ENCODE measurements at places on chromosomes 11 and 22.

GRCh38 chr22:17860220-17860965 lies 86.1 kb upstream of the BID start:
- no peak for DNase-seq

DNA sequence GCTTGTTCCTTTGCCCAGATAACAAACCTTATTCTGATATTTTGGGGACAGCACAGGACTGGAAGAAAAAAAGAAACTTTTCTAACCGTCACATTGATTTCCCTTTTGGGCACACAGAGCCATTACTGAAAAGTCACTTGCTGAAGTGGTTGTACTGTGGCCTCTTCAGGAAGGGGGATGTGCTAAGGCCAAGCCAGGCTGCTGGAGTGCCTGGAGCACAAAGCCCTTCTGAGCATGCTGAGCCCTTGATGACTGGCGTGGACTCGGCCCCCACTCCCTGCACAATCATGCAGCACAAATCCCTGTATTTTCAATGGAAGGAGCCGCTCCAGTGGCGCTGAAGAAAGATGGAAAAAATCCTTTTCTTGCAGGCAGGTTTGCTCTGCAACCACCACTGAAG lies 164.2 kb downstream of the NTM start:
- no peak for DNase-seq

DNA sequence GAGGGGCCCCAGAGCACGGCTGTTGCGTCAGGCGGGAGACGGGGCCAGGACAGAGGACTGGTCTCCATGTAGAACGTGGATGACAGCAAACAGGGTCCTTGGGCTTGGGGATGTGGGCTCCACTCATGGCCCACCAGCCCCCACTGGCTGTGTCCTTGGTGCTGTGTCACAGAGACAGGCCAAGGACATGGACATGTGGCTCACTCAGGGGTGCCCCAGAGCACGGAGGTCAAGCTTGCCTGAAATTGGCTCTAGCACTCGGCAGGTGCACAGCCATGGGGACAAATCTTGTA lies 14.4 kb downstream of the FADS2 start:
- no peak for DNase-seq

DNA sequence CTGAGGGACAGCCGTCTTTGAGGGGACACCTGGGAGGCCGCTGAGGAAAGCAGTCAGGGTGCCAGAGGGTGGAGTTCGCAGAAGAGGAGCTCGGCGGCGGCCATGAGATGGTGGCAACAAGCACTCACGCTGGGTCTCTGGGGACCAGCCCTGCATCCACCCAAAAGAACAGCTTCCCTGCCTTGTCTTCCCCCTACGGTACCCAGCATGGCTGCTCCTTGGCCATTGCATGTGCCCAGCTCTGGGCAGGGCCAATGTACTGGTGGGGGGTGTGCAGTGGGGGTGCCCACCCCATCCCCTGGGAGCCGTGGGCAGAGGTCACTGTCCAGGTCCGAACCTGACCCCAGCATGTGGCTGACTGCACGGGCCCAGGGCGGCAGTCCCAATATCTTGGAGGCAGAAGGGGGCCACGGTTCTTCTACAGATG lies 42.3 kb downstream of the OSBPL5 start:
- DNase-seq, result no peak

GRCh38 chr11:61680622-61681221 lies 531 bp downstream of the DAGLA start:
- no peak for DNase-seq

GRCh38 chr11:64762277-64762673 lies 2.5 kb upstream of the PYGM start:
- no peak for DNase-seq

- DNase-seq, result no peak
These were observed 3.5 kb upstream of the KRTAP5-9 start for GRCh38 chr11:71544525-71545214.

- no peak for DNase-seq
These were observed 104.7 kb downstream of the TBC1D22A start for GRCh38 chr22:46867106-46867505.

- DNase-seq, result no peak
These were observed 84.7 kb downstream of the MAML2 start for GRCh38 chr11:96257972-96258934.

DNA sequence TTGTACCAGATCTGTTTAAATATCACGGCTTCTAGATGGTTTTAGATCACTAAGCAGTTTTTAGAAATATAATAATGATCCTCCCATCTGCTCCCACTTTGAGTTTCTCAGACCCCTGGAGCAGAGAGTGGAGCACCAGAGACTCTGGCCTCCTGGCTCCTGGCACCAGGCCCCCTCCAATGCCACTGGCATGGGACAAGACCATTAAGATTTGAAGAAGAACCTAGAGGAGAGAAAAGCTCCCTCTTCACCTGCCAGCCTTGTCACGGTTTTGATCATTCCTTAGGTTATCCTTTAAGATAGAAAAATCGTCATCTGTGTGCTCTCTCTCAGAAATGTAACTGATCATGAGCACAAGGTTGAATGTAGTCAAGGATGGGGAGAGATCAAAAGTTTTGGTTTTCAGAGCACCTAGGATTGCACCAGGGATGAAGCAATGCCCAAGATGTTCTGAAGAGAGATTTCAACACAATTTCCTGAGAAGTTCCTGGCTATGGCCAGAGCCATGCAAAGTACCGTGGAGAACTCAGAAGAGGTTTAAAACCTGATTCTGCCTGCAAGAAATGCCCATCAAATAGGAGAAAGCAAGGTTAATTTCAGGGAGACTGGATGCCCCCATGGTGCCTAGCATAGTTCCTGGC lies 22.2 kb downstream of the IL10RA start:
- no peak for DNase-seq

DNA sequence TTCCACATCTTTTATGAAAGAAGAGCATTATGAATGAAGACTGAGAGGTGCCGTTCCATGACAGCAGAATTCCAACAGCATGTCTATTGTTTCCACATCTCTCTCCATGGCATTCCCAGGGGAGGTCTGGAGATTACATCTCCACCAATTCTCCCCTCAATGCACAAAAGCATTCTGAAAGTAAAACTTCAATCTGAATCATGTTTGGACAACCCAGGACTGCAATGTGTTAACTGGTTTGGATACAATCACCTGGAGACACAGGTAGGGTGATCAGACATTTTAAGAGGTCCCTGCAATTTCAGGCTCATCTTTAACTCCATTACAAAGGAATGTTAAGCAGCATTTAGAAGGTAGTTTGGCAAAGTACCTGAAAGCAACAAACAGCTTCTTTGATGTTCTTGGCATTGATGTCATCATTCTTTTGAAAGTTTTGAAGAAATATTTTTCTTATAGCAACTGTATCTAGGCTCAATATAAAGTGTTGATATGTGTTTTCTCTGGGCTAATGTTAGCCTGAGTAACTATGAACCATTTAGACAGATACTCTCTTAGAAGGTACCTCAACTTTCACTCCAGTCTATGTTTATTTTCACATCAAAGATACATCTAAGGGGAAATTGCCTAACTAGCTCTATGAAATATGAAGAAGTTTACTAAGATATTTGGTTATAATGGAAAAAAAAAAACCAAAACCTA lies 181.4 kb upstream of the MTMR2 start:
- DNase-seq, result no peak

DNA sequence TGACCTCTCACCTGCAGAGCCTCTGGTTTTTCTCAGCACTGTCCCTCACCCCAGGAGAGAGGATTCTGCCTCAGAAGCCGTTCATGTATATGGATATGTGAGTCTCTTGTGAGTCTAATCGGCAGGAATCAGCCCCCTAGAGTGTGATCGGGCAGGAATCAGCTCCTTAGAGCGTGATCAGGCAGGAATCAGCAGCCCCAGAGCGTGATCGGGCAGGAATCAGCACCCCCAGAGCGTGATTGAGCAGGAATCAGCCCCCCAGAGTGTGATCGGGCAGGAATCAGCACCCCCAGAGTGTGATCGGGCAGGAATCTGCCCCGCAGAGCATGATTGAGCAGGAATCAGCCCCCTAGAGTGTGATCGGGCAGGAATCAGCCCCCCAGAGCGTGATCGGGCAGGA lies 80.0 kb upstream of the EIF3D start:
- no peak for DNase-seq

DNA sequence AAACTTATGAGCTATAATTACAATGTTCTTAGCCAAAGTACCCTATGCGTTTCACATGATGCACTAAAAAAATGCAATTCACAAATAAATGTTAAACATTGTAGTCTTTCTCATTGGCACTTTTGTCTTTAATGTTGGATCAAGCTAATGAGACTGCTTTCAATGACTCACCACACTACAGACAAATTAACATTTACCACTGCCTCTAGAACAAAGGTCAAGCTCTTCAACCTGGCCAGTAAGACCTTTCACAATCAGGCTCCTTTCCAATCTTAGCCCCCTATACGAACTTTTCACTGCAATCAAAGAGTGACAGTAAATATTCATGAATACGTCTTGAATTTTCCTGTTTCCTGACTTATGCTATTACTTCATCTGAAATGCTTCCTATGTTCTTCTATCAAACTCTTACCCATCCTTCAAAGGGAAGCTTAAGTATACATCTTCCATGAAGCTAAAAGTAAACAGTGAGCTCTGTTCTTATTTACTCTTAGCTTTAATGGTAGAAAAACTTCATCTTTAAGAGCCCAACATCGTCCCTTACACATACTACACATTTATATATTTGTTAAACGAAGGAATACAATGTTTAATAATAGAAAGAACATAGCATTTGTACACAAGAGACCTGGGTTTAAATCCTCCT lies 326.6 kb upstream of the PITPNB start:
- no peak for DNase-seq

- DNase-seq, result no peak
These were observed 33.1 kb downstream of the C11orf58 start for GRCh38 chr11:16771350-16772140.

DNA sequence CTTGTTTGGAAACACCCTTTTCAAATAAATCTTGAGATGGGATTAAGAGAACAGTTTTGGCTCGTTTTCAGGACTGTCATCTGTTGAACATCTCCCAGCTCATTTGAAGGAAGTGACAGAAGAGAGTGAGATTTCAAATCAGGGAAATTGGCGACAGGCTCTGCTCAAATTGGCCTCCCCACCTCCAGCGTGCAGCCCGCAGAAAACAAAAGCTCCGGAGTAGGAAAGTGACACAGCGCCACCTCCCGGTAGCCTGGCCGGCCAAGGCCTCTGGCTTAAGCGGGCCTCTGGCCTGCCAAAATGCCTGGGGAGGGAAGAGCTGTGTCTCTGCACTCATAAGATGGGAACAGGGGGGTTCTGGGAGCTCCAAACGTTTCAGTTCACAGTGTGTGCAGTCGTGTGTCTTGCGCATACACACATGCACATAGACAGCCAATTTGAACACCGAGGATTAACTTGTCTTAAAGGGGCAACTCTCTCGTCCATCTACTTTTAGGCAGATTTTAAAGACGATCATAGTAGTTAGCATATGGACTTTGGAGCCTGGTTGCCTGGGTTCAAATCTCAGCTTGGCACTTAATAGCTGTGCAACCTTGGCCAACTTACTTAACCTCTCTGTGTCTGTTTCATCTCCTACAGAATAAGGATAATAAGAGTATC lies 132.7 kb upstream of the RCN1 start:
- no peak for DNase-seq

- no peak for DNase-seq
These were observed 135.1 kb downstream of the SPATA19 start for GRCh38 chr11:133710241-133710640.

- no peak for DNase-seq
These were observed 29.9 kb downstream of the ENDOD1 start for GRCh38 chr11:95119361-95120060.

DNA sequence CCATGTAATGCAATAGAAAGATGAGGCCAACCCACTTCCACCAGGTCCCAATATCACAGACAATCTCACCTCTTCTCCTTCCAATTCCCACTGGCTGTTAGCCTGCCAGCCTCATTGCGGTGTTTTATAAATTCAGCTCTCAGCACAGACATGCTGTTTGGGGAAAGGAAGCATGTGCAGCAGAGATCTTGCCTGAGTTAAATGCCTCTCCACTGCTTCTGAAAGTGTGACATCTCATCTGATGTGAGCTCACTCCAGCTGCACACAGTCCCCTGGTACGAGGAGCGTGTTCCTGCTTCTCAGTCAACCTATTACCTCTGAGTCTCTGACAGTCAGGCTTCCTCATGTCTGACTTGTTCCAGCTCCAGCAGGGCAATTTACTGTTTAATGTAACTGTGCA lies 122.7 kb upstream of the GUCY1A2 start:
- DNase-seq, result no peak

DNA sequence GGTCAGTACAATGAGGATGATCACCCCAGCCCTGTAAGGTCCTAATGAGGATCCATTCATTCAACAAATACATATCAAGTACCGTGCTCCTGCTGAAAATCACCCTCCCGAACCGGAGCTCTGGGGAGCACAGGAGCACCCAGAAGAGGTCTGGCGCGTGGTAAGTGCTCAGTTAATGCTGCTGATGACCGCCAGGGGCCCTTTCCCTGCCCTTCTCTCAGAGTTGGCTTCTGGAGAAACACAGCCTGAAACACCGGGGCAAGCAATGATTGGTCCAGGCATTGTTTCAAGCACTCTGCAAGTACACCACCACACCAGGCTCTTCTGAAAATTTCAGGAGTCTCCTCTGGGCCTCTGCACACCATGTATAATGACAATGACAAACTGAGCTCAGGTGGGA lies 3.8 kb upstream of the CCDC86 start:
- no peak for DNase-seq

GRCh38 chr11:75151346-75152047 lies 590 bp downstream of the SLCO2B1 start:
- DNase-seq, result no peak

GRCh38 chr11:116852261-116853031 lies 15.0 kb upstream of the APOA1 start:
- no peak for DNase-seq

DNA sequence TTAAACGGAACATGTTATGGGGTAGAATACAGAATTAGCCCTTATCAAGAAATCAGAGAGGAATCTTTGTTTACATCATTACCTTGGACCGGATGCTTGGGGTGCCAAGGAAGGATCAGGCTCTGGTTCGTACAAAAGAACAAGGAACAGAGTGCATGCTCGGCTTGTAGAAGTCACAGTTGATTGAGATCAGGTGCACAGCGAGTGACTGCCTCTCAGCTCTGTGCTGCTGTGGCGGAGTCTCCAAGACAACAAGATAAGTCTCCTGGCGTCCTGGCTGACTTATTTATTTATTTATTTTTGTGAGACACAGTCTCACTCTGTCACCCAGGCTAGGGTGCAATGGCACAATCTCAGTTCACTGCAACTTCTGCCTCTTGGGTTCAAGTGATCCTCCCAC lies 31.8 kb downstream of the GLB1L2 start:
- DNase-seq, result no peak

- no peak for DNase-seq
These were observed 34.5 kb downstream of the NOX4 start for GRCh38 chr11:89456681-89457080.

DNA sequence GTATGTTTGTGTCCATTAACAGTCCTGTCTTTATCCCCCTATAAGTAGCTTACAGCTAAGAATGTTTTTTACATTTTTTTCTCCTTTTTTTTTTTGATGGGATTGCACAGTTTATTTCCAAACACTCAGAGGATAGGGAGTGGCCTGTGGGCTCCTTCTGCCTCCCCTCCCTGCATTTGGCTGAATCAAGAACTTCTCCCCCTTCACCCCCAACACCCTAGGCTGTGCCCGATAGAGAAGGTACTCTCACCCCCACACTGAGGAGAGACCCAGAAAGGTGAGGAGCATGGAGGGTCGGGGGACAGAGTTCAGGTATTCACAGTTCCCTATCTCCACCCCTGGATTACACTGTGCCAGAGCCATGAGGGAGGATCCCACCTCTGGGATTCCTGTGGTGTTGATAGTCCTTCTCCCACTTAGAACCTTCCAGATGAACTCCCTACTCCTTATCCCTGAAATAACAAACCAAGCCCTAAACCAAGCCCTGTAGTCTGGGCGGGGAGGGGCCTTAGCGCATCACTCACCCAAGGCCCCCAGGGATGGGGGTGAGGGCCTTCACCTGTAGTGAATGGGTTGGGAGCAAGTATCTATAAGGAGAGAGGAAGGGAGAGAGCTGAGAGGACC lies 97.1 kb downstream of the ADAMTS15 start:
- no peak for DNase-seq

Data from NCI-H1436 treated with DMSO at 0.1 percent for 48 hours (cell line).